ENCODE measurements at places on chromosomes 1 and 21.

GRCh38 chr21:36747815-36748383 lies 49.0 kb downstream of the SIM2 start:
- no peak for DNase-seq

DNA sequence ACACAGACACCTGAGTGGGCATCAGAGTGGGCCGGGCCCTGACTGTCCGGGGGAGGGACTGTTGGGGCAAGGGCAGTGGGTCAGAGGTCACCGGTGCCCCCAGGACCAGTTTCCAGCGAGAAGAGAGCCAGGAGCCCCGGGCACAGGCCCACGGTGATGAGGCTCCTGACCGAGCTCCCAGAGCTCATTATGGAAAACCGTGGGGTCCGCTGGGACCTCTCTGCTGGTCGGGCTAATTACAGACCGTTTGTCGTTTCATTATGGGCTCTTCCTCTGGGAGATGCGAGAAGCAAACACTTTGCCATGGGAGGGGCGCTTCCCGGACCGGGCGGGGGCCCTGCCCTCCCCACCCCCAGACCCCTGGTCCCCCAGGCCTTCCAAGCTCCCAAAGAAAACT lies 12.0 kb upstream of the TTLL10 start:
- DNase-seq = no peak

GRCh38 chr1:37850352-37850955 lies 8.9 kb downstream of the MTF1 start:
- no peak for DNase-seq

DNA sequence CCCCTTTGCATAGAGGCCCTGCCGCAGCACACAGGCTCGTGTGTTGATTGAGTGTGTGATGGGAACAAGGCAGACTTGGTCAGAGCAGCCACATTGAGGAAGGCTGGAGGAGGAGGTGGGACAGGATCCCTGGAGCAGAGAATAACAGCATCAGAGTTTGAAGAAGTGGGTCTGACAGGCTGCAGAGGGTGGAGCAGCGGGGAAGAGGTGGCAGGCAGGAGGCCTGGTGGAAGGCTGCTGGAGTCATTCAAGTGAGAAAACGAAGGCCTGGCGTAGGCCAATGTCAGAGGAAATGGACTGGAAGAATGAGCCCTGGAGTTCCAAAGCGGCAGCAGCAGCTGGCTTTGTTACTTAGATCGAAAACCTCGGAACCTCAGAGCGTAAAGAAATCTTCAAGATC lies 115.0 kb upstream of the GRIK3 start:
- DNase-seq = no peak

DNA sequence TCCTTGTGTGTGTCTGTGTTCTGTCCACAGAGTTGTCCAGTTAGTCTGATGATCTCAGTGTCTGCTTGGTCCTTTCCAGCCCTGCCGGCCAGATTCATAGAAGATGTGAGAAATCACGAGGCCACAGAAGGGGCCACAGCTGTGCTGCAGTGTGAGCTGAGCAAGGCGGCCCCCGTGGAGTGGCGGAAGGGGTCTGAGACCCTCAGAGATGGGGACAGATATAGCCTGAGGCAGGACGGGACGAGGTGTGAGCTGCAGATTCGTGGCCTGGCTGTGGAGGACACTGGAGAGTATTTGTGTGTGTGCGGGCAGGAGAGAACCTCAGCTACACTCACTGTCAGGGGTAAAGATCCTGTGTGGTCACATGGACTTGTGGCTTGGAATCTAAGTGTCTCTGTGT lies 95.8 kb downstream of the OBSCN start:
- no peak for DNase-seq

DNA sequence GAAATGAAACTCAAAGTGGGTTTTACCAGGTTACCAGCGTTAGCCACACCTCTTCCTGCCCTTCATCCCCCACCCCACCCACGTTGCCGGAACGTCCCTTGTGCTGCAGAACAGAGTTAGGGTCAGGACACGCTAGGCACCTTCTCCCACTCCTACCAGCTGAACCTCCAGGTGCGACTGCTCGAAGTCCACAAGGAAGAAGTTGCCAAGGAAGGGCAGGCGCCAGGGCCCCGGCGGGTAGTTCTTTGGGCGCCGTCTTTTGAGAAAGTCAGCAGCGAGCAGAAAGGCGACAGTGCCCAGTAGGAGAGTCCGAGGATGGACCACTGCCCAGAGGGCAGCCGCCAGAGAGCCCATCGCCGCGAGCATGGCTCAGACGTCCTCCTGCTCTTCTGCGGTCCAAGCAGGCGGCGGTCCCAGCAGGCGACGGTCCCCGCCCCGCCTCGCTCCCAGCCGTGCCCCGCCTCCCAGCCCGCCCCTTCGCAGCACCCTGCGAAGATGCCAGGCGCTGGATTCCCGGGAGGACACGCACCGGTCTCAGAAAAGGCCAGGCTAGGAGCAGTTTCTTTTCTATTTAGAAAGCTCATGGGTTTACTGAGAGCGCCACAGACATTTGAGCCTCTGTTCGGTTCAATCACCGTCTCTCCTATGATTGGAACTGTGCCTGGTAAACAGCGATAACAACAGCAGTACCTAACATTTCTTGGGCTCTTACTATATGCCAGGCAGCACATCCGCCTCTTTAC lies at the start of gene CYP2J2:
Gene CYP2J2, minus strand, starts transcription at position 393 of the 743 bp plus-strand sequence. Its CDS starts 27 bp downstream, at position 366.
- peak; percentile 11 for DNase-seq

DNA sequence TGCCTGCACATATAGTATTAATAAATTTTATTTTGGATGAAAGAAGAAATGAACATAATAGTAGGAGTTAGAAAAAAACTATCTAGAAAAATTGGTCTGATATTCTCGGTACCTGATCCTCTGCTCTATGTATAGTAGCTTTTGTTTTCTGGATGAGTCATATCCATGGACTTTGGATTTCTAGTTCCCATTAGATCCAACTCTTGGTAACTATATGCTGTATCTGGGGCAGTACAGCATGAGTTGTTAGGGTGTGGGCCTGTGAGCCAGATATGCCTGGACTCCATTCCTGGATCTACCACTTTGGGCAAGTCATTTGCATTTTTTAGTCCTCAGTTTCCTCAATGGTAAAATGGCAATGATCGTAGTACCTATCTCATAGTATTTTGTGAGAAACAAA lies 372.2 kb upstream of the PKN2 start:
- DNase-seq = no peak

DNA sequence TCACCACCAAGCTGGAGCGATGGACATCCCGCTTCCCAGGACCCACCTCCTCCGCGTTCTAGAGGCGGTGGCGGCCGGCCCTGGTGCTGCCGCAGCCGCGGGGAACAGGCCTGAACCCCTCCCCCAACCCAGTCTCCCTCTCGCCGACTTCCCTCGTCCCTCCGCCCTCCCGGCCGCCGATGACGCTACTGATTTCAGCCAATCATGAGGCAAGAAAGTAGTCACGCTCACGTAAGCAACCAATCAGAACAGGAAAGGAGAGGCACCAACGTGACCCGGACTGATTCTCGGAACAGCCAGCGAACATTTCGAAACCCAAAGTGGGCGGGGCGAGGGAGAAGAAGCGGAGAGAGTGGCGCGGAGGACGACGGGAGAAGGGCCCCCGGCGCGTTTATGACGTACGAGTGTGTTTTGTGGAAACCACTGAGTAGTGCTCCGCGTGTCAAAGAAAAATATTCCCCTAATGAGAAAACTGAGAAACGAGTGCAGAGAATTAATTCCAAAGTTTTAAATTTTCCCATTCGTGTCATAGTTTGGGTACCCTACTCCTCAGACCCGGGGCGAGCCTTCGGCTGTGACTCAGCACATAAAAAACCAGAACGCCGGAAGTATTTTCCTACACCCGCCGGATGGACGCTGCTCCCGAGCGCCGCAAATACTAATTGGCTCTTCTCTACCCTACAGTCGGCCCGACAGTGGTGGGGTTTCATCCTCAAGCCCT lies at the start of gene NRDC:
Gene NRDC, minus strand, starts transcription at position 112 of the 721 bp plus-strand sequence. CDS start 112 bp downstream, outside the sequence.
- peak; percentile 100 for DNase-seq

Measured in CD4-positive, alpha-beta T cell treated with Interleukin-21 for 1 hour (primary cell).